ENCODE measurements at places on chromosomes 7 and 10.

DNA sequence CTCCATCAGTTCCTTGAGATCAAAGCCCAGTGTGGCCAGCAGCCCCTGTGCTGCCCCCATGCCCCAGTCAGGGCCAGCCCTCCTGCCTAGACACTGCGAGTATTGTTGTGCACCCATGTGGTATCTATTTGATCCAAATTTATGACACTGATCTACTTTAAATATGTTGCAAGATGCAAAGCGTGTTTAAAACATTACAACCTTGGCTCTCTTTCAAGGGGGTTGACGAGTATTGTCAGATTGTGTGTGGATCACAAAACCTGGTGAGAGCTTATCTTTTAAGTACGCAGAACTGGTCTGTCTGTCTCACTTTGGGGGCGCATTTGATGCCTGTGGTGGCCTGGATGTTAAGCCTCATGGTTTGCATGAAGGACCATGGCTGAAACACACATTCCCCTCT lies 108.9 kb downstream of the COL13A1 start:
- DNase-seq = no peak

DNA sequence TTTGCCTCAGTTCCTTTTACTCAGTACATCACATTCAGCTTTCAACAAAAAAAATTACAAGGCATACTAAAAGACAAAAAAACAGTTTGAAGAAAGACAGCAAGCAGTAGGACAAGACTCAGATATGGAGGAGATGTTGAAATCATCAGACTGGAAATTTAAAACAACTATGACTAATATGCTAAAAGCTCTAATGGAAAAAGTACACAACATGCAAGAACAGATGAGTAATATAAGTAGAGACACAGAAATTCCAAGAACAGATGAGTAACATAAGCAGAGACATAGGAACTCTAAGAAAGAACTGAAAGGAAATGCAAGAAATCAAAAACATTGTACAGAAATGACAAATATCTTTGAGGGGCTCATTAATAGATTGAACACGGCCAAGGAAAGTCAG lies 402.6 kb downstream of the NEBL start:
- no peak for DNase-seq

- no peak for DNase-seq
These were observed 252.3 kb downstream of the GATA3 start for GRCh38 chr10:8306685-8307364.

GRCh38 chr10:8121201-8121890 lies 66.9 kb downstream of the GATA3 start:
- DNase-seq = no peak

GRCh38 chr7:72268796-72269195 lies 143.3 kb downstream of the CALN1 start:
- no peak for DNase-seq

- no peak for DNase-seq
These were observed 166.6 kb upstream of the KLF14 start for GRCh38 chr7:130900471-130901076.

GRCh38 chr7:77393261-77393660 lies 22.9 kb downstream of the GSAP start:
- no peak for DNase-seq

- no peak for DNase-seq
These were observed 6.4 kb downstream of the VIM start for GRCh38 chr10:17234431-17234945.

- no peak for DNase-seq
These were observed 805 bp upstream of the WDFY4 start for GRCh38 chr10:48683868-48684267.

- DNase-seq = peak; percentile 52
These were observed 6.5 kb upstream of the DENND2A start for GRCh38 chr7:140646931-140647647.
